A549 (cell line): ENCODE measurements at places on chromosomes 1 and 21.

DNA sequence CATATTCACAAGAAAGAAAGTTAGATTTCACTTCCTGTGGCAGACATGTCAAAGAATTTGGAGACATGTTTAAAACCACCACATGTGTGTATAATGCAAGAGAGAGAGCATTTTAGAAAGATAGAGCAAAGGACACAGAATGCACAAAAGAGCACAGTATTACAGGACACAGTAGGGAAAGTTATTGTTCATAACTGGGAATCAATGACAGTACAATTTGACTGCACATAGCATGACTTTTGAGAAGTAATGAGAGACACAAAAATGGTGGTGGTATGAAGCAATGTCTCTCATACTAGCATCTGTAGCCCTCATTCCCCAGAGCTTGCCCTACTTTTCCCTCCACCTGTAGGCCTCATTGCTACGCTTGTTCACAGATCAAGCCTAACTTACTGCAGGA, 499.2 kb downstream of the PTPRC start:
- no peak for DNase-seq

GRCh38 chr1:45999507-45999906, 132.9 kb downstream of the PIK3R3 start:
- DNase-seq, result no peak

DNA sequence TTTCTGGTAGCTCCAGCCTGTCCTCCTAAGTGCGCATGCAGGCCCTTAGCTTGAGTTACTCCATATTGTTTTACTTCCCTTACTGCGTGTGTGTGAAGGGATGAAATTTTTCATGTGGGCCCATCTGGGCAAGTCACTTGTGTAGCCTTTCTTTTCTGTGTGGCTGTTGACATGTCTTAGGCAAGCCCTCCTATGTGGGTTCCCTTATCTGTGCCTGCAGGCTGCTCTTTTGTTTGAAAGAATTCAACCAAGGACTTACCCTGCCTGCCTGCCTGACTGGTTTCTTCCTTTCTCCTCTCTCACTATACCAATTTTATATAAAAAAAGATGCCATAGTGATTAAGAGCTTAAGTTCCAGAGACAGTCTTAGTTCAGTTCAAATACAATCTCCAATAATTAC, 249.3 kb downstream of the ATG4C start:
- no peak for DNase-seq

DNA sequence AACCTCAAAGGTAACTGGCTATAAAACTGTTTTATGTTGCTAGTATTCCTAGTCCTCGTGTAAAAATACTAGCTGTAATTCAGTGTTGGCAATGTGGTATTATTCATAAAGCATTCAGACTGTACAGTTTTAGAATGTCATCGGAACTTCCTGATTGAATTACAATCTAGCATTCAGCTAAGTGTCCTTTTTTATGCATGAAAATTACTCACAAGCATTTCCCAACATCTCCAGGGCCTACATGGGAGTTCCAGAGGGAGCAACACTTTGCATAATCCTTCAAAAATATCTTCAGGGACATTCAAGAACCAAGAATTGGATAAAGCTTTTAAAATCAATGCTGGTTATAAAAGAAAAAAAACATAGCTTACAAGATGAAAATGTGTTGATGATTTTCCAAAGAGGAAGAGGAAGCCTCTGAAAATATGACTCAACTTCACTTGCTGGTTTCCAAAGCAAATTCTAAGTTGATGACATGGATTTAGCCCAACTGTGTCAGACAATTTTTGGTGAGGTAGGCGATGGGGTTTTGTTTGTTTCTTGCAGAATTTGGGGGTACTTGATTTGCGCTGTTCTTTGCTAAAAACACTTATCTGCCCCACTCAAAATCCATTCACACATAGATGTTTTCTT, 137.8 kb downstream of the SLC44A5 start:
- DNase-seq, result no peak

DNA sequence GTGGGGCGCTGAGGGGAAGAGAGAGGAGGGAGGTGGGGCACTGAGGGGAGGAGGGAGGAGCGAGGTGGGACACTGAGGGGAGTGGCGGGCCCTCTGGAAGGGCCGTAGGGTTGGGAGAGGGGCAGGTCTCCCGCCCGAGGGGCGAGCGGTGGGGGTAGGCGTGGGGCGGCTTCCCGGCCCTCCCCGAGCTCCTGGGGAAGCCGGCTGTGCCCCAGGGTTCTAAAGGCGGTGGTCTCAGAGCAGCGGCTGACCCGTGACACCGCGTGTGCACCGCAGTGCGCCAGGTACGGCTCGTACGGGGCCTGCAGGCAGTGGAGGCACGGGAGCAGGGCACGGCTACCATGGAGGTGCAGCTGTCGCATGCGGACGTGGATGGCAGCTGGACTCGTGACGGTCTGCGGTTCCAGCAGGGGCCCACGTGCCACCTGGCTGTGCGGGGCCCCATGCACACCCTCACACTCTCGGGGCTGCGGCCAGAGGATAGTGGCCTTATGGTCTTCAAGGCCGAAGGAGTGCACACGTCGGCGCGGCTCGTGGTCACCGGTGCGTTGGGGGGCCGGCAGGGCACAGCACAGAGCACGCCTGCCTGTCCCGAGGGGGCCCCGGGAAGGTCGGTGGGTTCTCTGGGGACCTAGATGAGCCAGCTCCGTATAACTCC, 68.5 kb downstream of the OBSCN start:
- DNase-seq, result no peak

DNA sequence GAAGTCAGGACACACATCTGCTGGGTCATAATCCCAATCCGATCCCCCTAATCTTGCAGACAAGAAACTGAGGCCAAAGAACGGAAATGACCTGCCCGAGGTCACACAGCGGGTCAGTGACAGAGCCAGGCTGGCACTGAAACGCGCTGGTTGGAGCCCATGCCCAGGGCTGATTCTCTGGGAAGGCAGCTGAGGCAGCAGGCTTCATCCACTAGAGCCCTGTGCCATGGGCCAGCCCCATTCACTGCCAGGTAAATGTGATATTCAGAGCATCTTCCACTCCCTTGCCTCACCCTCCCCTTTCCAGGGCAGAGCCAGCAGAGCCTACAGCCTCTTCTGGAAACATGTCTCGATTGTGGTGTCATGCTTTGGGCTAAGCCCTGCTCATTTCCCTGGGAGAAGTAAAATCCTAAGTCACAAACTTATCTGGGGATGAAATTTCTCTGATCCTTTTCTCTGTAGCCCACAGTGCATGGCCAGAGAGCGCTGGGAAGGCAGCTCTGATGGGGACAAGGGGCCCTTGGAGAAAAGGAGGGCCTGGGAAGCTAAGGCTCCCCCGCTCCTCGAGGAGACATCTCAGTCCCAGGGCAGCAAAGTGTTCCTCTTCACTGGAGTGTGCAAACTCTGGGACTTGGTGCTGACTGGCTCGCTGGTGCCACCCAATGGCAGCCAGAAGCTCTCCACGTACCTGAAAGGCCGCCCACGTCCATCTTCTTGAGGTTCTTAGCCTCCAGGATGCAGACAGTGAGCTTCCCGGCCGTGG, 110.4 kb downstream of the SYT2 start:
- peak; percentile 82 for DNase-seq

DNA sequence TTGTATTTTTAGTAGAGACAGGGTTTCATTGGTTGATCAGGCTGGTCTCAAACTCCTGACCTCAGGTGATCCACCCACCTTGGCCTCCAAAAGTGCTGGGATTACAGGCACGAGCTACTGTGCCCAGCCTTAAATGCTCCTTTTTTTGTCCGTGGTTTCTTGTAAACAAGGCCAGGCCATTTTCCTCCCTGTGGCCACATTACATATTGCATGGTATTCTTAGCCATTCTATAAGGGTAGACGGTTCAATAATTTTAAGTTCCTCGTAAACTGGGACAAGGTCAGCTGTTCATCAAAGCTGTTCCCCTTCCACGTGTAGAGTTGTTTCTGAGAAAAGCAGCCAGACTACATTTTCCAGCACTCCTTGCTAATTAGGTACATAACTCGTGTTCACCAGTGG, 10.3 kb upstream of the LUZP1 start:
- DNase-seq, result peak; percentile 52

- DNase-seq, result no peak
These were observed 36.7 kb upstream of the TTC4 start for GRCh38 chr1:54678776-54679643.

GRCh38 chr1:210531475-210532222, 202.9 kb downstream of the HHAT start:
- DNase-seq, result no peak

GRCh38 chr1:167648252-167648849, 18.3 kb downstream of the RCSD1 start:
- no peak for DNase-seq

DNA sequence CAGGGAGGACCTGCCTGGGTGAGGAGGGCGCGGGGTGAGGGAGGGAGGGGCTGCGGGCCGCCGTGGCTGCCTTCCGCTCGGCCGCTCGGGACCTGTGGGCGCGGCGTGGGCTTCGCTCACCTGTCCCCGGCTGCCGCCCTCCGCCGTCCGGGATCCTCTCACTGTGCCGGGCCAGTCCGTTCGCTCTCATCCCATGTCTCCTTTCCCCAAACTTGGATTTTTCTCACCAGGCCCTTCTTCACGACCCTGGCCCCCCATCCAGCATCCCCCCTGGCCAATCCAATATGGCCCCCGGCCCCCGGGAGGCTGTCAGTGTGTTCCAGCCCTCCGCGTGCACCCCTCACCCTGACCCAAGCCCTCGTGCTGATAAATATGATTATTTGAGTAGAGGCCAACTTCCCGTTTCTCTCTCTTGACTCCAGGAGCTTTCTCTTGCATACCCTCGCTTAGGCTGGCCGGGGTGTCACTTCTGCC, 362 bp downstream of the ZBTB48 start:
- no peak for DNase-seq

GRCh38 chr1:86105533-86105866, 51.1 kb downstream of the COL24A1 start:
- no peak for DNase-seq

DNA sequence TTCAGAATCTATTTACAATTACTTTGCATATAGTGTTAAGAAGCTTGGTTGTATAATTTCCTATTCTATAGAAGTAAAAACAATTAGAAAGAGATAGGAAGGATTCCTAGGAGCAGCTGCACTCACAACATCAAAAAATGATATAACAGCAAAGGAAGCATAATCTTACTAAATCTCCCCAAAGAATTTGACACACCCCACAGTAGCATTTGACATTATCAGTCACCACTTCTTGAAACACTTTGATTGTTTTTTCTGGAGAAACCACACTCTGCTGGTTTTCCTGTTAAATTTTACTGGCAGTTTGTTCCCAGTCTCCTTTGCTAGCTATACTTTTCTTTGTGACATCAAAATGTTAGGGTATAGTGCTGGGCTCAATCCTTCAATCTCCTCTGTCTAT, 100.8 kb upstream of the KIAA1614 start:
- no peak for DNase-seq

DNA sequence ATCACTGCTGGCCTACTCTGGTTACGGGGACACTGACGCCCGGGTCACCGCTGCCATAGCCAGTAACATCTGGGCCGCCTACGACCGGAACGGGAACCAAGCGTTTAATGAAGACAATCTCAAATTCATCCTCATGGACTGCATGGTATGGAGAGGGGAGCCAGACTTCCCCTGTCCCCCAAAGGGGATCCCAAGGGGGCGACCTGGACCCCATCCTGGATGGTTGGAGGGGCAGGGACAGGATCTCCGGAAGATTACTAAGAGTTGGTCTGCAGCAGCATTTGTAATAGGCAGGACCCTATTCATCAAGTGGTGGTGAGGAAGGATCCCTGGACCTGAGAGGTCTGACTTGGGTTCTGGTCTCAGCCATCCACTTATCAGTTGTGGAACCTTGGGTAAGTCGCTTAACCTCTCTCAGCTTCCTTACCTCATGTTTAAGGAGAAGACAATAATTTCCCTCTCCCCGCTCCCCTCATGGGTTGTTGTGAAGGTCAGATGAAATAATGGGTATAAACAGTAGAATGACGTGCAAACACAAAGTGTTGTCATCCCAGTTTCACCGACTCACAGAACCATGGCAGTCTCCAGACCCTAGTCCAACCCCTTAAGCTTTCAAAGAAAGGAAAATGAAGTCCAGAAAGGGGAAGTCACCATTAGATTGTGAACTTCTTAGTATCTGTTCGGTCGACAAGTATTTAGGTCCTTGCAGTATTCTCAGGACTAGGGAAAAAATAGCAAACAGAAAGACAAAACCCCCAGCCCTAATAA, 883 bp downstream of the LAMTOR2 start:
- DNase-seq, result no peak

GRCh38 chr1:162070825-162071224, 1.3 kb downstream of the NOS1AP start:
- DNase-seq, result no peak

- peak; percentile 77 for DNase-seq
These were observed 11.5 kb downstream of the MCL1 start for GRCh38 chr1:150567717-150568593.

DNA sequence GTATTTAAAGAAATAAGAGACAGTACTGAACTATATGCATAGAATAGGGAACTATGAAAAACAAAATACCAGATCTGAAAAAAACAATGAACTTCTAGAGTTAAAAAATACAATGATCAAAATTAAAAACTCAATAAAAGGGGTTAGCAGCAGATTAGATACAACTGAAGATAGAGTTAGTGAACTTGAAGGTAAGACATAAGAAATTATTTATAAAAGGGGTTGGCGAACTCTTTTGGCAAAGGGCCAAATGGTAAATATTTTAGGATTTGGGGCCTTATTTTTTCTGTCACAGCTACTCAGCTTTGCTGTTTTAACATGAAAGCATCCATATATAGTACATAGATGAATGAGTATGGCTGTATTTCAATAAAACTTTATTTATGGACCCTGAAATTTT, 111.4 kb downstream of the ST3GAL3 start:
- no peak for DNase-seq
